ENCODE measurements at places on chromosomes 7 and 10.

DNA sequence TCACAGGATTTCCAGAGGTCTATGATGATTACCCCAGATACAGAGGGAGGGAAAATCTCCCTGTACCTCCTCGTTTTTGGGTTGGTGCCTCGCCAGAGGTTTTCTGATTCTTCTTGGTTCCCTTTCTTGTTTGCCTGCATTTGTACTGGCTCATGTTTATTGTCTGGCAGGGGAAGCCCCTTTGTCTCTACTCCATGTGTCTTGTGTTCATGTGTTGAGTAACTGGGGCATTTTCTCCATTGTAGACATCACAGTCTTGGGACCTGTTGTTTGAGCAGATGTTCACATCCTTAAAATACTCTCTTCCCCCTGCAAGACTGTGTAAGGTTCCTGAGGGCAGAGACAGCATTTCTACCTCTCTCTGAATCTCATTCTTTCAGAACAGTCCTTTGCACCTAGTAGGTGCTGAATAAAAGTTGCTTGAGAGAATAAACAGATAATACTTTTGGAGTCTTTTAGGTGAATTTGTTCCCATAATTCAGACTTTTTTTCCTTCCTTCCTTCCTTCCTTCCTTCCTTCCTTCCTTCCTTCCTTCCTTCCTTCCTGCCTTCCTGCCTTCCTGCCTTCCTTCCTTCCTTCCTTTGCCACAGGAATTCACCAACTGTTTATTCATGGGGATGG lies 25.1 kb downstream of the CDK14 start:
- no peak for DNase-seq

GRCh38 chr7:135553346-135553745 lies 4.4 kb upstream of the NUP205 start:
- DNase-seq, result no peak

GRCh38 chr10:6211671-6212635 lies 9.2 kb downstream of the PFKFB3 start:
- DNase-seq, result no peak

GRCh38 chr7:98399890-98400541 lies 874 bp downstream of the BAIAP2L1 start:
- no peak for DNase-seq

DNA sequence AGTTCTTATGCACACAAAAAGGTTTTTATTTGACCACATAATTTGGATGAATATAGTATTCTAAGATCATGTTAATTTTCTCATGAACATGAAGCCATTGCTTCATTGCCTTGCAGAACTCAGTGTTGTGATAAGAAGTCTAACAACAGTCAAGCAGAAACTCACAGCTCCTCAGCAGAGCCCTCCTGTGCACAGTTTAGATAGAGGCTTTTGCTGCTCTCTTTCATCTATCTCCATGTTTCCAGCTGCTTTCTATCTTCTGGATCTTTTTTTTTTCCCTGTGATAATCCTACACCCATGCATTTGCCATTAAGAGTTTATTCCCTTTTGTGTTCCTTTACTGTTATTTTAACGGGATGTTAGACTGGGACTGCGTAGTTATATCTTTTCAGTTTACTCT lies 557.7 kb upstream of the LRRTM3 start:
- DNase-seq, result no peak

DNA sequence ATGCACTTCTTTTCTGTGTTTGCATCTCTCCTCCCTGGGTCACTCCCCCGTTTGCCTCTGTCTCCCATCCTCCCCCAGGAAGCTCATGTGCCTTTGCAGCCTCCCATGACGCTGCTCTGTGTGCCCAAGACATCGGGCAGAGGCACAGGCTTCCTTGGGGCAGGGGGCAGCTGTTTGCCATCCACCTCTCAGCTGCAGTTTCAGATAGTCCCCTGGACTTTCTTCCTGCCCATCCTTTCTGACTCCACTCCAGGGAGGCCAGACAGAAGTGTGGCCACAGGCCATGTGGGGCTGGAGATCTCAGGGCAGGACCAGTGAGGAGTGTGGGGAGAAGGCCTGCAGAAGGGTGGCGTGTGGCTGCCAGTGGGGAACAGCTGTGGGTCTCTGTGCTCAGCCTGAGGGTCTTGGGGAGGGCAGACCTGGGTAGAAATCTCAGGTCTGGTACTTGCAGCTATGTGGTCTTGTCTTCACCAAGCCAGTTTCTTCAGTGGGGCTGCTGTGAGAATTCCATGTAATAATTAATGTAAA lies 10.6 kb upstream of the SAMD8 start:
- no peak for DNase-seq

GRCh38 chr10:131964298-131964697 lies 17.4 kb downstream of the BNIP3 start:
- no peak for DNase-seq

GRCh38 chr10:7243139-7243538 lies 167.7 kb downstream of the SFMBT2 start:
- DNase-seq, result no peak

DNA sequence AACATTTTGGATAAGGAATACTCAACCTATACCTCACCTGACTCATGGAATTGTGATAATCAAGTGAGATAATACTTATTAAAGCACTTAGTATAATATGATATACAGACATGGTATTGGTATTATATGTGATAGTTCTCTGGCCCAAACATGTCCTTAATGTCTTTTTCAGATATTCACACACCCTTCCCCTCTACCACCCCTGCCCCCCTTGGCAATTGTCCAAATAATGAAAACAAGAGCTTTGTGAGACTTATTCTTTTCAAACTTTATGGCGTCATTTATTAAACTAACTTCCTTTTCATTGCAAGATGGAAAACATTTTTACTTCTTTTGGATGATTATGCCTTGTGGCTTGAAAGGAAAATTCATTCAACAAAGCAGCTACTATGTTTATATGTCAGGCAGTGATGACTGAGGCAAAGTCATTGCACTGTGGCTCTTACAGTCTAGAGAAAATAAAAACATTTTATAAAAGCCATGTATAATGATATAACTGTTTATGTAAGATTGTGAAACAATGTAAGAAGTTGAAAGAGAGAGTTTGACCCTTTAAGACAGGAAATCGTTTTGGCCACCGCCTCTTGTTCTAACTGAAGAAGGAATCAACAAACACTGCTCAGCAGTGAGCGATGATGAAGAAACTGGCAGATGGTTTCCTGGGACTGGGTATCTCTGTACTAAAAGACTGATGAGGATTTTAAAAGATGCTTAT lies 27.4 kb downstream of the MINPP1 start:
- no peak for DNase-seq

- DNase-seq, result no peak
Observed at GRCh38 chr7:38600741-38601140, 30.4 kb downstream of the AMPH start.

DNA sequence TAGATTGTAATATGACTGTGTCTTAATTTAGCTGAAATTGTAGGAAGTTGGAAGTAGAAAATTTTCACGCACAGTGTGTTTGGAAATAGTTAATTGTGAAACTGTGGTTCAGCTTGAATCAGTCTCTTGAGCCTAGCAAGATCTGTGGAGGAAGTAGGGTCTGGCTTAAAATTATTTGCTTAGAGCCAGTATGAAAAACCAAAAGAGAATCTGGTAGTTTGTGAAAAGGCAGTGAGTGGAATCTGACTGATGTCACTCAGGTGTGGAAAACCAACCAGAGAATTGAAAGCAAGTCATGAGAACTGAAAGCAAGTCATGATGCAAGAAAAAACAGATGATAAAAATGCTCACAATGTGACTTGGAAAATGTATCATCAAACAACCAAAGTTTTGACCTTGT lies 11.5 kb downstream of the LIPJ start:
- no peak for DNase-seq

Measured in T-cell (primary cell).